ENCODE measurements at places on chromosomes 16 and 17.
A peak's percentile ranks its signal among the peaks of the same experiment; 100 is the strongest.

DNA sequence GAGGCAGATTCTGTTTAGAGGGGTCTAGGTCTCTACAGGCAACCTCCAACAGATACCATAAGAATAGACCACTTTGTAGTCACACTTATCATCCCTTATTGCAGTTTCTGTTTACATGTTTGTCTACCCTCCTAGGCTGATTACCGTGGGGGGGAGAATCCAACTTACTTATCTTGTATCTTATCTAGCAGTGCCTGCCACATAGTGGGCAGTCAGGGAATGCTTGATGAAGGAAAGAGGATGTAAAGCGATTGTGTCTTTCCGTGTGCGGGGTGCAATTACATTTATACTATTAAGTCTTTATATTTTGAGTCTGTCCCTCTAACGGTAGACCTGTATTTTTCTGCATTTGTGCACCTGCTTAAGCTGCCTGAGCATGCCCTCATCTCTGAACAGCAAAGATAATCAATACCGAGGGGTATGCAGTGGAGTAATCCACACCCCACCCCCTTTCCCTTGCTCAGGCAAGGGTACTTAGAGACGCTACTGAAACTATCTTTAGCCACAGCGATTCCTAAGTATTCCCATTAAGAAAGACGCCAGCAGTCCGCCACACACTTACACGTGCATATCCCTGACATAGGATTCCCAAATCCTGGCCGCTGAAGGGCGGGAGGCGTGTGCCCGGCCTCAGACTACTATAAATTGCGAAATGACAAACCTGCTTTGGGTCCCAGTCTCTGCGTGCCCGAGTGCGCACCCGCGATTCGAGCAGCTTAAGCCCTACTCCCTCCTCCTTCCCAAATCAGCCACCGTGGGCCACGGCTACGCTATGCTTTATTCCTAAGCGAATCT is 635 bp upstream of the AATF start:
- no peak for DNase-seq

DNA sequence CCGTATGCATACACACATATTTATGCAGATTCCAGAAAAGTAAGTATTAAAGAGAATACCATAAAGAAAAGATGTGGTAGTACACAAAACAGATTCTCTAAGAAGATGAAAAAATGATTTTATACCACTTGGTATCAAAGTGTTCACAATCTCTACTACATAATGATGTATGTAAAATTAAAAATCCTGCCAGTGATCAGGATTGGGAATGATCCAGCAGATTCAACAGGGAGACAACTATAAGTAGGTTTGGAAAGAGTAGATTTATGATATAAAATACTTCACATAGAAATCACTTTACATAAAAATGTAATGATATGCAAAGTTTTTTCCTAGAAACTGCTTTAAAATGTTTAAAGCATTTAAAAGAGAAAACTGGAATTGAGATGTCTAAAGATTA is 447.0 kb downstream of the CNTNAP4 start:
- DNase-seq, result no peak

GRCh38 chr16:81478876-81479511 is 34.4 kb downstream of the CMIP start:
- peak; percentile 91 for DNase-seq

GRCh38 chr16:47310792-47311211 is 150.1 kb downstream of the ITFG1 start:
- peak; percentile 13 for DNase-seq

GRCh38 chr16:30395992-30396585 is 869 bp downstream of the ZNF48 start:
- DNase-seq, result no peak
